ENCODE measurements at places on chromosomes 13 and 19.

DNA sequence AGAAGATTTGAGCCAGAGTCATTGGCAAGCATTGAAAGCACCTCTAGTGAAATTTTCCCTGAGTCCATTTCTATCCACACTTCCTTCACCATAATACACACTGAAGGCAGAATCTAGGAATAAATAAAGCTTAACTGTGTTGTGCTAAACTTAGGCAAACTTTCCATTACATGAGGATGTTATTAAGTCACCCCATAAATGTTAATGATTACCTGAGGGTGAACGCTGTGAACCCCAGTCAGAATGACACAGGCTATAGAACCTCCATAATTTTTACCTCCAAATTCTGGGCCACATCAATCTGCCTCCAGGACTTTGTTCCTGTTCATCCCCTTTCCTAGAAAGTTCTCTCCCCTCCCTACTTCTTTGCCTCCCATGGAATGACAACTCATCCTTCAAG is 71.0 kb downstream of the RAP2A start:
- no peak for DNase-seq

DNA sequence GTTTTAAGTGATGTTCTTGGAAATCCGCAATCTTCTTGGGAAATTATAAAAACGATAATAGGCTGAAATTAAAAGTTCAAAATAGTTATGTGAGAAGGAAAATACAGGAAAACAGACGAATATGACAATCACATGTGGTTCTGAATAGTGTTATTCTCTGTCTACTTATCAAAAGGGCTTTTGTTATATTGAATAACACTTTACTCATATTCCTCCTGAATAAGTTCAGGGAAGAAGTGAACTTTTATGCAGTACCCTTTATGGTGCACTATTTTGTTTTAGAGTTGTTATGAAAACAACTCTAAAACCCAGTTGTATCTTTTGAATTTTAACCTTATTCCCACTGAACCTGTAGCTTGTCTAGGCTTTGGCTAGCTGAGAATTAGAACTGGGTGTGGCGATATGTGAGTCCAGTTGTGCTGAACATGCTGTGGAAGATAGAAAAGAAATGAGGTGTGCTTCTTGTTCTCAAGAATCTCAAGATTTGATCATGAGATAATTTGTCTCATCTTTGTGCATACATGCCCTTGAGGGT is 384.4 kb downstream of the LMO7 start:
- DNase-seq, result no peak

GRCh38 chr13:95355494-95355893 is 54.2 kb upstream of the ABCC4 start:
- no peak for DNase-seq

GRCh38 chr13:77386046-77386445 is 59.2 kb upstream of the MYCBP2 start:
- DNase-seq, result no peak

- no peak for DNase-seq
Observed at GRCh38 chr19:7815325-7815724, 14.7 kb upstream of the EVI5L start.
